ENCODE measurements at places on chromosomes 6 and 20.

DNA sequence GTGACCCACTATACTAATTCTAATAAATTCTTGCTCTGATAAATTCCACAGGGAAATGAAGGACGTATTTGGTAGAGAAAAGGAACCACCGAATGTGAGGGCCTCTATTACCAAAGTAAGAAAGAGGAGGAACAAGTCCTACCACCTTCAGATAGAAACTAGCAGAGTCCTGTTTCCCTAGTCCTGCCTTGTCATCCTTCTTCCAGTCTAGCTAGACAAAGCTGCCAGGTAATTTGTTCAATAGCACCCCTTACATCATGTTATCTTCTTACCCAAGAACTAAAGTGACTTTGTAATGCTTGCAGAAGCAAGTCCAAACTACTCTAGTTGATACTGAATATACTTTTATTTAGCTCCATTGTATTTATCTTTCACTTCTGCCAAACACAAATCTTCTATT lies 29.3 kb upstream of the FAM83B start:
- no peak for DNase-seq

GRCh38 chr6:131368198-131368911 lies 204.7 kb upstream of the ARG1 start:
- no peak for DNase-seq

- DNase-seq = no peak
Measured at GRCh38 chr6:5278047-5278446, 16.7 kb downstream of the FARS2 start.

DNA sequence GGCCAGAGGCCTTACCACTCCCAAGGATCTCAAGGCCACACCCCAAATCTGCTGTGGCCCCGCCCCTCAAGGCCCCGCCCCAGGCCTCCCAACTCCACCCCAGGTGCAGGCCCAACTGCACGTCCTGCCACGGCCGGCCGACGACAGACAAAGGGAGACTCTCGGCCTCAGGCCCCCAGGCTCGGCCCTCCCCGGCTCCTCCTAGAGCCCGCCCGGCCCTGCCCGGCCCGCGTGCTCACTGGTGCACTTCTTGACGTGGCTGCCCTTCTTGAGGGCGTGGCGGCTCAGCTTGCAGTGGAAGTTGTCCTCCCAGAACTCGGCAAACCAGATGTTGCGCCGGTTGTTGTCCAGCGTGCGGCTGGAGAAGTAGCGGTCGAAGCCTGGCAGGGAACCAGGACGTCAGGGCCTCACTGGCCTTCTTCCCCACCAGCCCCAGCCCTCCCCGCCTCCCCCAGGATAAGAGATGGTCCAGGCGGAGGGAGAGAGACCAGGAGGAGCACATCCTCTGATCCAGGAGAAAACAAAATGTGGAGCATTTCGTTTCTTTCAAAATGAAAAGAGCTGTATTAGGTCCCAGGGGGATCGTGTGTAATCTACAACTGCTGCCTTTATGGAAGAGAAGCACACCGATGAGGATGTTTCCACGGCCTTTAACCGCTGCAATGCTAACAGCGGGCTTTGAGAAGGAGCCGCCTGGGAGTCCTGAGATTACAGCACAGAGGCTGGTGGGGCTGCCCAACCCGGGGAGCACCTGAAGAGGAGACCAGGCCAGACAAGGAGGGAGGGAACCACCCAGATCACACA lies 89.4 kb downstream of the GRM4 start:
- no peak for DNase-seq

DNA sequence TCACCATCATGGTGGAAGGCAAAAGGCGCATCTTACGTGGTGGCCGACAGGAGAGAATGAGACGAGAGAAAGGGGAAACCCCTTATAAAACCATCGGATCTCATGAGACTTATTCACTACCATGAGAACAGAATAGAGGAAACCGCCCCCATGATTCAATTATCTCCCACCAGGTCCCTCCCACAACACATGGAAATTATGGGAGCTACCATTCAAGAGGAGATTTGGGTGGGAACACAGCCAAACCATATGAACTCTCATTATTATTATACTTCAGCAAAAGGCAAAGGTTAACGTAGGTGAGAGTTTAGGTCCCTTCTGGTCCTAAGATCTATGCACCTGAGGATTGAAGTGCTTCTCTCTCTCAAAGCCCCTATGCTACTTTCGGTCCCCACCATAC lies 2.4 kb upstream of the PFDN4 start:
- DNase-seq = no peak

DNA sequence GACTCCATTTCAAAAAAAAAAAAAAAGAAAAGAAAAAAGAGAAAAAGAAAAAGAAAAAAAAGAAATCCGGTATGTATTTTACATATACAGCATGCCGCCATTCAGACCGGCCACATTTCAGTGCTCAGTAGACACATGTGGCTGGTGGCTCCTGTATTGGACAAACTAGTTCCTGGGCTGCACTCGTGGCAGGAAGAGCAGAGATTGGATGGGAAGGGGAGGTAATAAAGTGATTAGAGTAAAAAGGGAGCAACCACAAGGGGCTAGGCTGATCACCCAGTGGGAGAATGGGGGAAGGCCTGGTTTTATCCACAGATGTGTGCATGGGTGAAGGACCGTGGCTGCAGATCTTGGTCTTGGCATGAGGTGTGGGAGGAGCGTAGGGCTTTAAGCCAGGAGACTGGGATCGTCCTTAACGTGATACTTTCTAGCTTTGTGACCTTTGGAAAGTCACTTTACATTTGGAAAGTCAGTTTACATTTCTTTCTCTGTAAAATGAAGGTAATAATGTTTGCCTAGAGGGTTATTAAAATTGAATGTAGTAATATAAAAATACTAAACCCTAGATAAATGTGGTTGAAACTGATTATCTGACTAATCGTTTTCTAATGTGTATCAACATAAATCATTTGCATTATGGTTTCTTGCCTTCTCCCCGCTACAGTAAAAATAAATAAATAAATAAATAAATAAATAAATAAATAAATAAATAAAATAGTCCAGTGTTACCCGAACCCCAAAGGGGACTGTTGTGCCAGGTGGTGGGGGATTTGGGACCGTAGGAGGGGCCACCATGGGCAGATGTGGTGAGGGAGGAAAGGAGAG lies 869 bp upstream of the TRIM15 start:
- DNase-seq = no peak

- no peak for DNase-seq
Measured at GRCh38 chr6:2531426-2532215, 219.1 kb downstream of the MYLK4 start.

DNA sequence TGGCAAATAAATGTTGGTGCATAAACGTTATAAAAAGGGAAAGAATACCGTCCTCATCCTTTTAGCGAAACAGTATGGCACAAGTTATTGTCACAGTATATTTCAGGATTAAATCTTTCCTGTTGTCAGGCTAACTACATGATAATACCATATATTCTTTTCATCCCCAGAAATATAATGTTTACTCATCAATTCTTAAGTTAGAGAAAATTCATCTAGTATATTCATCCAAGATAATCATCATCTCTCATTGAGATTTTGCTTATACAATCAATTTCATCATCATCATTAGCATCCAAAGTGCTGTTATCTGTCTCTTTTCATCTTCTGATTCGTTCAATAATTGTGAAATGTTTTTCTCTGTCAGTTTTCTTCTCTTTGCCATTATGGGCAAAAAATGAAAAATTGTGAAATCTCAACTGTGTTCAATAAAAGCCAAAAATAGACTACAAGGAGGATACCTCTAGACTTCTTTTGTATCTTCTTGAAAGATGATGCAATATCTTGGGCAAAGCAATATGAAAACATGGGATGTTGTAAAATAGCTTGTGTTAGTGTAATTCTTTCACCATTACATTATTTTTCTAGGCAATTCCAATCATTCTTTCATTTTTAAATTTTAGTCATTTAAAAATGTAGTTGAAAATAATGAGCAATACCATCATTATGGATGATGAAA lies 2.6 kb downstream of the SPACA1 start:
- no peak for DNase-seq

GRCh38 chr6:56448046-56448445 lies 194.6 kb downstream of the DST start:
- DNase-seq = no peak

DNA sequence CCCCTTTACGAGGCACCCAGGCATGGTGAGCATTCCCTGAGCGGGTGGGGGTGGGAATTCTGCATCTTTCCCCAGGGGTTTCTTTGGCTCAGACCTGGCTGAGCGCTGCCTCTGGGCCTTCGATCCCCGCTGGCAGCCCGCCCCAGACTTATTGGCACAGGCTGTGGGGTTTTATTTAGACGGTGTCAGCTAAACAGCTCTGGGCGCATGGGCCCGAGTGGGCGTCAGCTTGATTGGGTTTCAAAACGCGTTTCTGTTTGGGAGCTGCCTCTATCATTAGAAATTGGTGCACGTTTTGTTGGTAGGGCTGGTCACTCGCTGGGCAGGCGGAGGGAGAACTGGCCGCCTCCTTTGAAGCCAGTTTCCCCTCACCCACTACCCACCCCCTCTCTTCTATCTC lies 21.0 kb downstream of the PMEPA1 start:
- DNase-seq = no peak

- no peak for DNase-seq
Measured at GRCh38 chr6:138544501-138544900, 45.2 kb upstream of the NHSL1 start.

DNA sequence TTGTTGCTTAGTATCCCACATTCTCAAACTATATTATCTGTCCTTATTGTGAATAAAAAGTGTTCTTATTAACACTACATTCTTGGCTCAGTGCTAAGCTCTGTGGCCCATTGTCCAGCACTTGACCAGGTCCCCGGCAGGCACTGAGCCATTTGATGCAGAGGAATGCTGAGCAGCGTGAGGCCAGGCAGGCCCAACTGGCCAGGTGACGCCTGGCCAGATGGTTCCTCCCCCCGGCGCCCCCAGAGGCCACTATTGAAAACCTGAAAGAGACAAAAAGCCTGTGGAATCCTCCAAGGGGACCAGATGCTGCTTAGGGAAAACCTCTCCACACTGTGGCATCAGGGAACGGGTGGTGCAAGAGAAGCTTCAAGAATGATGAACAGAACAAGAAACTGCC lies 597.5 kb upstream of the JAG1 start:
- no peak for DNase-seq

DNA sequence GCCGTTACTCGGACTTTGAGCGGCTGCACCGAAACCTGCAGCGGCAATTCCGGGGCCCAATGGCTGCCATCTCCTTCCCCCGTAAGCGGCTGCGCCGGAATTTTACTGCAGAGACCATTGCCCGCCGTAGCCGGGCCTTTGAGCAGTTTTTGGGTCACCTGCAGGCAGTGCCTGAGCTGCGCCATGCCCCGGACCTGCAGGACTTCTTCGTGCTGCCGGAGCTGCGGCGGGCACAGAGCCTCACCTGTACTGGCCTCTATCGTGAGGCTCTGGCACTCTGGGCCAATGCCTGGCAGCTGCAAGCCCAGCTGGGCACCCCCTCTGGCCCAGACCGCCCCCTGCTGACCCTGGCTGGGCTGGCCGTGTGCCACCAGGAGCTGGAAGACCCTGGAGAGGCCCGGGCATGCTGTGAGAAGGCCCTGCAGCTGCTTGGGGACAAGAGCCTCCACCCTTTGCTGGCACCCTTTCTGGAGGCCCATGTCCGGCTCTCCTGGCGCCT lies 7.2 kb downstream of the SNX21 start:
- DNase-seq = no peak

DNA sequence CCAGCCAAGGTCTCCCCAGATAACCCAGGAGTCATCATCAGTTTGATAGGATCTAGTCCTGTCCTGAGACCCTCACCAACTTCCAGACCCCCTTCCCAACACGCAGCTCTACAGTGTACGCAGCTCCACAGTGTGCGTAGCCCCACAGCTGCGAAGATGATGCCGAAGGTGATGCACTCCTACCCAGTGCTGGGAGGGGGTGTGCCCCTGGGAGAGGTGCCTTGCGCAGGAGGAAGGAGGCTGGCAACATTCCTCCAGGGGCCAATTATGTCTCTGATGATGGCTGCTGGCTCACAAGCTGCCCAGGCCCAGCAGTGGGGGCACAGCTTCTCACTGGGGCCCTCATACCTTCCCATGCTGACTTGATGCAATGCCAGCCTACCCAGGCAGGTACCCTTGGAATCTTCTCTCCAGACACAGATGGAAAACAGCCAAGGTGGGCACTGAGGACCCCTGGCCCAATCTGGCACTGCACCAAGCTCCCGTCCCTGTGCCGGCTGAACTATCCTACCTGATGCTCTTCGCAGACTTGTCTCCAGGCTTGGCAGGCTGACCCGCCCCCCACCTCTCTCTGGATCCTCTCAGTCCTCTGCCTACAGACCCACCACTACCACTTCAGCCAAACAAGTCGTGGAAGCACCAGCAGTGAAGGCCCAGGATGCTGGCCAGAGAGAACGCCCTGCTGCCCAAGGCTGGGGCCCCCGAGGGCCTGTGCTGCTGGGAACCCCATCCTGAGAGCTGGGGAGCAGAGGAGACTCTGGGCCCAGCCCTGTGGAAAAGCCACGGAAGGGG lies 1.4 kb downstream of the ZNF512B start:
- DNase-seq = no peak

DNA sequence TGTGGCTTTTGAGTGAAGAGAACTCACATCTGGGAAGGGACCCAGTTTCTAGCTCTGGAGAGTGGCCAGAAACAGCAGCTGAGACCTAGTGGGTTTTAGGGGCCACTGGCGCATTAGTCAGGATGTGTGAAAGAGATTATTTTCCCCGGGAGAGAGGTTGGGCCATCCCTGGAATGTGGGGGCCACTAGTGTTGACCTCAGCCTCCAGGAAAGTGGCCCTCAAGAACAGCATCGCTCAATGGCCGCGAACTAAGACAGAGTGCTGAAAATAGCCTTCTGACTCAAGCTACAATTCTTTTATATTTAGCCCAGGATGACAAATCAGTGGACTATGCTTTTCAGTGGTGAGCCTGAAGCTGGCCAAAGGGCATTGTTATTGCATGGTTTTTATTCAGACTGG lies 210.4 kb upstream of the RNF24 start:
- no peak for DNase-seq

GRCh38 chr20:10828180-10828579 lies 154.4 kb upstream of the JAG1 start:
- no peak for DNase-seq

DNA sequence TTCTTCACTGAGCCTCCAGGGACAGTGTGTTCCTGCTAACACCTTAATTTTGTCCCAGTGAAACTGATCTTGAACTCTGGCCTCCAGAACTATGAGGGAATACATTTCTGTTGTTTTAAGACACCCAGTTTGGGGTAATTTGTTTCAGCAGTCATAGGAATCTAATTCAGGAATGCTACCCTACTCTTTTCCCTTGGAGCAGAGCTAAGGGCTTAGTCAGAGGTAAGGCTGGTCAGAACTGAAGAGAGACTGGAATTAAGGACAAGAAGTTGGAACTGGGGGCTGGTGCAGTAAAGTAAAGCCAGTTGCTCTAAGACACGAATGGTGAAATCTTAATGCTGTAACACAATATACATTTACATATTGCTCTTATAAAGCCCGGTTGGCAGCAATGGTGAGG lies 809.7 kb downstream of the MAFB start:
- DNase-seq = no peak

DNA sequence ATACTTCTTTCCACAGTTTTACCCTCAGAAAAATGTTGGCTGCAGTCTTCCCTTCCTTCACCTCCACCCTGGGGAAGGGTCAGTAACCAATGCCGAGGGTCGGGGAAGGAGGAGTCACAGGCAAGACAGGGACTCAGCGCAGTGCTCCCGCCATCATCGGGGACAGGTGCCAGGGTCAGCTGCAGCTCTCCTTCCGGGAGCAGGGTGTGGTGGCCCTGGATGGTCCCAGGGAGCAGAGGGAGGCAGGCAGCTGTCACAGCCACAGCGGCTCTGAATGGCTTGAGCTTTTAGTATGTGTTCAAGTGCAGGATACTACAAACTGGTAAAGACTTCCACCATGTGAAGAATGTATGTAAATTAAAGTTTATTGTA lies 26.0 kb upstream of the PI16 start:
- DNase-seq = no peak

GRCh38 chr6:40395066-40395697 lies 192.0 kb downstream of the LRFN2 start:
- no peak for DNase-seq

- no peak for DNase-seq
Measured at GRCh38 chr6:80287607-80288006, 181.1 kb downstream of the BCKDHB start.
